ENCODE measurements at places on chromosomes 3 and 15.

DNA sequence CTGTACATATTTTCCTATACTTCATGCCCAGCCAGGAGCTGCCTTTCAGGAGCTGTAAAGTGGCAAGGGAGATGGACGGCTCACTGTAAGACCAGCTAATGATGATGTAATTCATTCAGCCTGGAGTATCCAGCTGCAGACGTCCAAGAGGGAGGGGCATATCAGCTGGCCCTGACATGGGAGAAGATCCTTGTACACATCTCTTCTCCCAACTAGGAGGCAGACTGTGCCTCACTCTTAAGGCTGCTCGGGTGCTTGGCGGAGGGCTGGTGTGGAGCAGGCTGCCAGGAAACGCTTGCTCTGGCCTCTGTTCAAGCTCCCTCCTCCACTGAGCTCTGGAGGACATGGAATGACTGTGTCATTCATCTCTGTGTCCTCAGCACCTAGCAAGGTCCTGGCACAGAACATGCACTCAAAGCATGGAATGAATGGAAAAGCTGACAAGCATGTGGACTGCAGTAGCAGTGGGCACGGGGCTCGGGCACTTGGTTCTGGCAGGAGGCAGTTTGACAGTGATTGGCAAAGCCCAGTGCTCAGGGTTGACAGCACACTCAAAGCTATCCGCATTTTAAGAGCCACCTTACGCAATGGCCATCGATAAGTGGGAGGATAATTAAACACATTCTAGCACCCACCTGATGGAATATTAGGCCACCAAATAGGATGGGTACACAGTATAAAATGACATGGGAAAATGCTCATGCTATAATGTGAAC is 72.4 kb downstream of the TBC1D2B start:
- peak; percentile 90 for ATAC-seq

DNA sequence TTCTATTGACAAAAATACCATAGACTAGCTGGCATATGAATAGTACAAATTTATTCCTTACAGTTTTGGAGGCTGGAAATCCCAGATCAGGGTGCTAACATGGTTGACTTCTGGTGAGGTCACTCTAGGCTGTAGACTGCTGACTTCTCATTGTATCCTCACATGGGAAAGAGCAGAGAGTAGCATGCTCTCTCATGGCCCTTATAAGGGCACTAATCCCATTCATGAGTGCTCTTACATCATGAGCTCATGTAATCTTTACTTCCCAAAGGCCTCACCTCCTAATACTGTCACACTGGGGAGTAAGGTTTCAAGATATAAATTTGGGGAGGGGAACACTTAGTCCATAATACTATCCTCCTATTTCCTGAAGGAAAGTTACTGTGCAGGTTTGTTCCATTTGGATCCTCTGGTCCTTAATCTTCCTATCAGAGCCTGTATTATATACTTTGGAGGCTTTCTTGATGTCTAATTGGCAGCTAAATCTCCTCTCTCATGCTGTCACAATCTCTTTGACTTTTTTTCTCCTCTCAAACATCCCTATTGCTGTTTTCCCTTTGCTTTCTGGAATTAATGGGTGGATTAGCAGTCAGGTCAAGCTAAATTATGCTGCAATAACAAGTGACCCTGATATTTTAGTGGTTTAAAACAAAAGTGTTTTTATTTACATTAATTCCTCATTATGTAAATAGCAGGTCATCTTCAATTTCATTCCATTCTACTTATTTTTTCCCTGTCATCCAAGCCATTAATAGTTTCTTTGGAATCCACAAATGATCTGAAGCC is 23.1 kb upstream of the LEKR1 start:
- ATAC-seq = no peak

DNA sequence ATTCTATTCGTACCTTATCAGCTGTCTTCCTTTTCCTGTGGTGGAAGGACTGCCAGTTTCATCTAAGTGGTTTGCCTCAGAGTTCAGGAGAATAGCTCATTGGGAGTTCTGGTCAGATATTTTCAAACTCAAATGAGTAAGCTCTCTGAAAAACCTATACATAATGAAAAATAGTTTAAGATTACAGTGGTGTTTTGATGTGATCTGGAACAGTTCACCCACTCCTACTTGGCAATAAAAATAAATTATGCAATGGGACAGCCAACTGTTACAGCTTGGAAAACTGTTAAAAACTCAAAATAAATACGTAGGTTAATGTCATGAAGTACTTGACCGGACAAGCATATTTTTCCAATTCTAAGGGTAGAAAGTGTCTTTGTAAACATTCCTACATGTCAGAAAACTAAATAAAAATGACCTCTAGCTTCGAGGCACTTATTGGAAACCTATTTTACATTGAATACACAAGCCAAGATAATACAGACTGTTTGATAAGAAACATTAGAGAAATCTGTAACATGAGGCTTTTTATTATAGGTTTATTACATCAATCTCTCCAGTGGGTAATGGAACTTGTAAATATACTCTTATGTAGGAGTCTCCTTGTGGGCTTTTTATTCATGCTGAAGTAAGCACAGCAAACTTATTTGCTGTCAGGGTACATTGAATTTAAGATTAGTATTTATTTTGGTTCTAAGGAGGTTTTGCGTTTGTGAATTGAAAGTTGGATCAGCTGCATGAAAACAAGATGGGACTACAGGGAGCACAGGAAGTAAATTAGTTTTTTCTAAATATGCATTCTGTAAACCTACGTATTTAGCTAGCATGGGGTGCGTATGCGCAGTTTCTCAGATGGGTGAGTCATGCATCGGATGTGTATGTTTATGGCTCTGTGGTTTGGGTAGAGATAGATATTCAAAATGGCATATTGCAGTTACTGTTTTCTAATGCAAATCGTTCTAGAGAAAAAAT is 453.1 kb downstream of the IL5RA start:
- ATAC-seq = no peak

DNA sequence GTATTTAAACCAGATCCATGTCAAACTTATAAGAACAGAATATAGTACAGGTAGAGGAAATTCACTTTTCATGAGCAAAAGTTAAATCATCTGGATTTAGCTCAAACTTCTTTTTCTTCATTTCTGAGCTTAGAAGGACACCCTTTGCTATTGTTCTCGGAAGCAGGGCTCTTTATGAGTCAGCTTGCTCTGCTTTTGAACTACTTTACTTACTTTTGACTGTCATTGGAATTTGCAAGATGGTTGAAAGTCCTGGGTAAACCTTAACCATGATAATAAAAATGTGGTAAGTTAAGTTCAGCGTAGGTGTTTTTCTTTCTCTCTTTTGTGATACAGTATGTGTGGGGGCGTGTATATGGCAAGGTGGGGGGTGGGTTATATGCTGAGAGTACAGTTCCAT is 312.7 kb upstream of the DPH6 start:
- no peak for ATAC-seq

- no peak for ATAC-seq
Measured at GRCh38 chr3:72721683-72722381, 126.4 kb downstream of the SHQ1 start.

GRCh38 chr15:51634591-51635198 is 12.1 kb upstream of the DMXL2 start:
- ATAC-seq = no peak

GRCh38 chr3:119310071-119310470 is 15.9 kb downstream of the ARHGAP31 start:
- ATAC-seq = peak; percentile 43

- ATAC-seq = no peak
Measured at GRCh38 chr3:37762286-37762685, 99.4 kb upstream of the CTDSPL start.

DNA sequence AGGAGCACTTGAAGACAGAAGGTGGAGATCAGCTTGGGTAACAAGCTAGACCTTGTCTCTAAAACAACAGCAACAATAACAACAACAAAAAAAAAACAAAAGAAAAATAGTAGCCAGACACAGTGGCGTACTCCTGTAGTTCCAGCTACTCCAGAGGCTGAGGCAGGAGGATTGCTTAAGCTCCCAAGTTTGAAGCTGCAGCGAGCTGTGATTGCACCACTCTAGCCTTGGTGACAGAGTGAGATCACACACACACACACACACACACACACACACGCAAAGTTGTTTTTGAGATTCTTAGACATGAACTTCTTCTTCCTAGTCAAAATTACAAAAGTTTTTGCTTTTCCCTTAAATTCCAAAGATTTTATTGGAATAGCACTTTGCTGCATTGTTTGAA is 93.0 kb upstream of the IGSF10 start:
- ATAC-seq = peak; percentile 64

GRCh38 chr15:75606711-75607699 is 18.5 kb downstream of the SNUPN start:
- ATAC-seq = no peak

- ATAC-seq = no peak
Measured at GRCh38 chr3:147958754-147959153, 549.6 kb downstream of the ZIC1 start.

- no peak for ATAC-seq
Measured at GRCh38 chr3:22491344-22491743, 711.8 kb upstream of the UBE2E2 start.

DNA sequence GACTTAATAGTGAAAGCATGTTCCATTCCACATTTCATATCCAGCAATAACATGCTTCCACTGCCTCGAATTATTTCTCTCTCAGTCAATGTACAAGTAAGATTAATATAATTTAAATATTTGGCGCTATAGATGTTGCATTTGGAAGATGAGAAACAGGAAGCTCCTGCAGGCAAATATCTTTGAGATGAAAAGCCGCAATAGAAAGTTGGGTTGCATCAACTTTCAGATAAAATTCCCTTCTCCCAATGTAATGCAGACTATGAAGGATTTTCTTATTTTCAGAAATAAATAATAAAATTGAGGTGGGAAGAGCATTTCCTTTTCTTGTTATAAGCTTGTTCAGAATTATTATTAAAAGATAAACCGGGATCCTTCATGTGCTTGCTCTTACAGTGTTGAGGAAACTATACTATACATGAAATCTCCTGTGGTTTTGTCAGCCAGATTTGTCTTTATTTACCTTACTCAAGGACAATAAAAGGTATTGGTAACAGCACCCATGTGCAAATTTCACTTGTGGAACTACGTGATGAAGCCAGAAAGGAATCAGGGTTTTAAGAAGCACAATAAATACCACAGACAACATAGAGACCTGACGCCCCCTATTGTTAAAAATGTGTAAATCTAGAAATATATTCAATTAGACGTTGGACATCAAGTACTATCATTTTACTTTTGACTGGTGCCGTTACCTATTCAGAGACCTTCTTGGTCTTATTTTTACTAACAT is 307.0 kb downstream of the ARPP21 start:
- no peak for ATAC-seq

- ATAC-seq = peak; percentile 89
Measured at GRCh38 chr3:153927107-153927506, 194.1 kb upstream of the ARHGEF26 start.

GRCh38 chr3:105842449-105842848 is 26.4 kb downstream of the CBLB start:
- no peak for ATAC-seq

Measured in gastroesophageal sphincter (tissue), 4 donors.